ENCODE measurements at places on chromosomes 13 and 19.

- no peak for DNase-seq
Measured at GRCh38 chr19:18735324-18735723, 51.8 kb downstream of the CRTC1 start.

- DNase-seq: no peak
Measured at GRCh38 chr13:61107989-61108388, 307.7 kb downstream of the PCDH20 start.

- no peak for DNase-seq
Measured at GRCh38 chr13:39224671-39225240, 186.5 kb downstream of the NHLRC3 start.

DNA sequence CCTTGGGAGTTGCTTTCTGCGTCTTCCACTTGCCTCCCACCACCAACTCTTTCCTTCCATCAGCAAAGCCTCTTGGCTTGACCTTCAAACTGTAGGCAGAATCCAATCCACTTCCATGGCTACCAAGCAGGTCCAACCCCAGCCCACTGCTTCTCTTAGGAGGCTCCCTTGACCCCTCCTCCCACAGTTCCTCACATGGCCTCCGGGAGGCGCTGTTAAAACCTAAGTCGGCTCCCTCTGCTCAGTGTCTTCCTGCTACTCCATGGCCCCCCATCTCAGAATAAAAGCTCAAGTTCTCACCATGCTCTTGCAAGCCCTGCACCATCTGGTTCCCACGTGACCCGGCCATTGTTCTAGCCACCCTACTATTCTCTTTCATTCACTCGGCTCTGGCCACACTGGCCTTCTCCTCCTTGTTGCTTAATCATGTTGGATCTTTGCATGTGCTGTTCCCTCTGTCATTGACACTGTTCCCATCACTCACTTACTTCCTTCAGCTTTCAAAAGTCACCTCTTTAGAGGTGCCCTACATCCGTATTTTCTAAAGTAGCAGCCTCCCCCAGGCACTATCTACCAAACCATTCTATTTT is 7.5 kb downstream of the IZUMO2 start:
- DNase-seq: no peak

DNA sequence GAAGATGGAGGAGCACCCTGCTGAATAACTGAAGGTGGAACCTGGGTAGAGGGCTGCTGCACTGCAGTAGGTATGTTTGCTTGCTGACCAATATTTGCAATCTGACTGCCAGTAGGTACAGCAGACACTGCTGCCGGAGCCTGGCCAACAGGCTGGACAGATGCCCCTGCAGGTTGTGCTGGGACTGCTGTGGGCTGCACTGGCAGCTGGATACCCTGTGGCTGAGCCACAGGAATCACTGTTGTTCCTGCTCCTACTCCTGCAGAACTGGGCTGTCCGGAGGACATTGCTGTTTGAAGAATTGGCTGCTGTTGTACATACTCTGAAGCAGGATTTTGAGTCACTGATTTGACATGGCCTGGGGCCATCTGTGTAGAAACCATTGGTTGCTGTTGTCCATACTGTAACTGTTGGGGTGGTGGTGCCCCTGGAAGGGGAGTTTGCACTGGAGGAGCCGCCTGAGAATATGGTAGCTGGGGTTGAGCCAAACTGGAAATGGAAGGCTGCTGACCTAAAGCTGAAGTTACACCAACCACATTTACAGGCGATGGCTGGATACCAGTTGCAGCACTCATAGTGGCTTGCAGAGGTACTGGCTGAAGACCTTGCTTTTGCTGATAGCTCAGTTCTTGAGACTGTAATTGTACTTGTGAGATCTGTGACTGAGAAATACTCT is 2.2 kb downstream of the TSC22D1 start:
- no peak for DNase-seq

DNA sequence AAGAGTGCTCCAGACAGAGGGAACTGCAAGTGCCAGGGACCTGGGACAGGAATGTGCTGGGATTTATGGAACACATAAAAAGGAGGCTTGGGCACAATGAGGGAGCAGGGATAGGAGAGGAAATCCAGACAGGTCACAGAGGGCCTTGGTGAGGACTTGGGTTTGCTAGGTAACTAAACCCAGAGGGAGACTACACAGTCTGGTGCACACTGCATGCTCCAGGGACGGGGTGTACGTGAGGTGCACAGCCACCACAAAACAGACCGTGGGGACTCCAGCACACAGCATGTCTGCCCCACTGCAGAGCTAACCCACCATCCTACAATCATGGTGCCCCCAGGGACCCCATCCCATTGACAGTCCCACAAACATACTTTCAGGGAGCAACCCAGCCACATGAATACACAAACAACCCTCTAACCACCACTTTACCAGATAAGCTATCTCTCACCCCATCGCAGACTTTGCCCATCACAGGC is 5.5 kb upstream of the ZFP36 start:
- DNase-seq: no peak

DNA sequence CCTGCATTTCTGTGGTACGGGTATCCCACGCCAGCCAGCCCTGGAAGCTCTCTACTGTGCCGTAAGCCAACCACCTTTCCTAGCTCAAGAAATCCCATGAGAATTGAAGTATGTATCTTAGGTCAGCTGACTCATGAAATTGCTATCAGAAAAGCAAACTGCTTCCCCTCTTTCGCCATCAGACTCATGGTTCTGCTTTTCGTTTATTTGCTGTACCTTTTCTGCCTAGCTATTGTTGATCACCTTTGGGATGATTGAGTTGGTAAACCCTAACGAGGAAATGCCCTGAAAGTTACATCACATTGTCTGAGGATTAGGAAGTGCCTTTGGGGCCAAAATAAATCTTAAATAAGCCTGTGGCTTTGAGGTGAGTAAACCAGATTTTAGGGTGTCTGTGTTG is at the start of gene ADGRE3:
TSS of gene ADGRE3 (minus strand) at position 81 of the 400 bp plus-strand sequence. CDS start at position 7, 74 bp downstream.
- DNase-seq: no peak

GRCh38 chr19:290372-291005 is 714 bp downstream of the PLPP2 start:
- no peak for DNase-seq

DNA sequence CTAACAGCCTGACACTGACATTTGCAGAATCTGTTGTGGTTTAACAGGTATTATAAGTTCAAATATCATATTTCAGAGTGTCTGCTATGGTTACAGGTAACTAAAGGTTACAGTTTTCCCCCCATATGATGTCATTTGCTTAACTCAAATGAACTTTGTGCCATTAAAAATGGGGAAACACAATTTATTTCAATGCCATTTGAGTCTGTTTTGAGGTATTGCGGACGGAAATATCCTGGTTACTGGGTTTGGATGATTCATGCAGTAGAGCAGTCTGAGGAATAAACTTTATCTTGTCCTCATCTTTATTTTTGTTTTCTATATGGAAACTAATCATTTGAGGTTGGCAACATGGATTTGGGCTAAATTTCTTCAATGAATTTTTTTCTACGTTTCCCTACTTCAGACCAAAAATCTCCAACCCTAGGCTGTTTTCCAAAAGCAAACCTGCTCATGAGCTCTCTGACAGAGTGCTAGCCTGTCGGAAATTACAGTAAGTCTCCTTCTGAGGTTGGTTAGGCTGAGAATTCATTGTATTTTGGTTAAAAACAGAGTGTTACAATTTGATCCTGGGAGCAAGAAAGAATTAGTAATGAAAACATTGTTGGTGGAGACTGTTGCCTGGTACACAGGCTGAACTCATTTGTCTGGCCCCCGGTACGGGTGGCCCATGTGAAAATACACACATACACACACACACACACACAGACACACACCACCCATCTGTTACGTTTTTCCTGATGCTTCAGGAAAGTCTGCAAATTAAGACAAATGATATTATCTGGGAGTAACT is 66.1 kb downstream of the AKAP11 start:
- DNase-seq: no peak

GRCh38 chr13:34420702-34421346 is 521.2 kb upstream of the NBEA start:
- DNase-seq: no peak

DNA sequence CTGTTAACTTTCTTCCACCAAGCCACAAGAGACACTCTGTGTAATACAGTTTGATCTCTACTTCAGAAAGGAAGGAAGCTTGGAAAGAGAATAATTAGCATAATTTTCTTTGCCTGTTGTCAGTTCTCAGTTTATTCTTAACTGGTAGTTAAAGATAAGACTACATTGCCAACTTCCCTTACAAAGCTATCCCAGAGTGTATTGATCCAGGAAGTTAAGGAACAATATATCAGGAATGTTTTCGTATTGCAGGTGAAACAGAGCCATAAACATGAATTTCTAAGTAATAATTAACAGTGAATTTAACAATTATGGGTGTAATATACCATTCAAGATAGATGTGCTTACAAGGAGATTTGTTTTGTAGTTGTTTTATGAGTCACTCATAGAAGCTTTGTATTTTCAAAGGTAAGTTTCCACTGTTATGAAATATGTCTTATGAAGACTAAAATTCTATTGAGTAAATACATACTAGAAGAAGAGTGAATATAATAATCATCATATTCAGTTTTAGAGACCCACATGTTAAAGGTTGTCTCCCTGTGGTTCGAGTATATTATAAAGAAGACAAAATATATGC is 88.4 kb upstream of the KLF5 start:
- no peak for DNase-seq

GRCh38 chr13:77876176-77876575 is 42.5 kb downstream of the EDNRB start:
- DNase-seq: no peak

- peak; percentile 86 for DNase-seq
Measured at GRCh38 chr13:66635526-66635925, 594.6 kb downstream of the PCDH9 start.

All from non-pigmented ciliary epithelial cell (primary cell).